ENCODE measurements at places on chromosomes 3 and 15.

GRCh38 chr3:128814519-128815317 lies 64.7 kb upstream of the ACAD9 start:
- DNase-seq, result peak; percentile 46

GRCh38 chr3:16301507-16301906 lies 36.5 kb downstream of the OXNAD1 start:
- no peak for DNase-seq

DNA sequence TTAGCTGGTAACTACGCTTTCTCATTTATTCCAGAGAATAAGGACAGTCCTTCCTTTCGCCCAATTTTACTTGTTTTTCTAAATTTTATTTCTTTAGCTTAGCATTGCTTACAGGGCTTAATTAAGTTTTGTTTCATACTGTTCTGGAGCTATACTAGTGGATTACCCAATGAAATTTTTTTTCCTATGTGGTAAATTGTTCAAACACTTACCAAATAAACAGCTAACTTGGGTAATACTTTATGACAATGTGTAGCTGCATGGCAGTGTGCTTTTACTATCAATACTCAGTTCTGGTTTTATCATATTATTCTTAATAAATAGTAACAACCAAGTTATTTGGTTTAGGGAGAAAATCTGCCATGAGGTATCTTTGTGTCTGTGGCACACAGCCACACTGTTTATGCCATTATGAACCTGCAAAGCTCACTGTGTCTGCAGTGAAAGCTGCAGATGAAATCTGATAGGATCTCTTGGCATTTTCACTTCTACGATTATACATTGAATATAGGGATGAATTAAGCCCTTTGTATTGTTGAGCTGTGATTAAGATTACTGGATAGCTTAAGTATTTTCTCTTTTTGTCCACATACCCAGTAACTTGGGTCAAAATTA lies 37.2 kb downstream of the UBE2E2 start:
- DNase-seq, result no peak

DNA sequence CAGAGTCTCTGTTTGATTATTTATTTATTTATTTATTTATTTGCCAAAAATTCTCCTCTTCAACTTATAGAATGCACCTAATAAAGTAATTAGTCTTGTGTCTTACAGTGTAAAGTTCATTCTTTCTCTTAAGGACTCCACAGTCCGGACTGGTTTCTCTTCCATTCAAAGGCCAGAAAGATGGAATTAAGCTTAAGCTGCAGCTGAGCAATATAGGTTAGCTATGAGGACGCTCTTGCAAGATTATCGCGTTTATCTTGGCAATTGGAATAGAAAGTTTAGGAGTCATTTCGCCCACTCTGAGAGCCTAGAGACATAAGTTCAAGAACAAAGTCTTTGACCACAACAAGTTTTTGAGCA lies 15.0 kb downstream of the TAGLN3 start:
- DNase-seq, result no peak

GRCh38 chr3:60339304-60339703 lies 911.9 kb downstream of the FHIT start:
- DNase-seq, result no peak

- DNase-seq, result no peak
These were observed 50.2 kb upstream of the C3orf49 start for GRCh38 chr3:63768888-63769287.

DNA sequence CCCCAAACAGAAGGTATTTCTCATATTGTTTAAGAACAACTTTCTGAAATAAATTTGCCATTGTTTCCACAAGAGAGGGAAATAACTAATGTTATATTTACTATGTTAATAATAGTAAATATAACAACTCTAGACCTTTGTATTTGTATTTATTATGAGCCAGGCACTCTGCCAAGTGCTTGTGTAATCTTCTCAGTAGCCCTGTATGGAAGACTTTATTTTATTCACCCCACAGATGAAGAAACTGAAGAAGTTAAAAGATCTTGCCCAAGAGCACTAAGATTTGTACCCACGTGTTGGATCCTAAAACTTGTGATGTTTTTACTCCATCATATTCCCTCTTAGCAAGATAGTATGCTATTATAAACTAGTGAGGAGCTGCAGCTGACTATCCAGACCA lies 12.0 kb upstream of the GNB4 start:
- DNase-seq, result no peak

- DNase-seq, result peak; percentile 77
These were observed 490.7 kb downstream of the RBMS3 start for GRCh38 chr3:29771602-29772001.

DNA sequence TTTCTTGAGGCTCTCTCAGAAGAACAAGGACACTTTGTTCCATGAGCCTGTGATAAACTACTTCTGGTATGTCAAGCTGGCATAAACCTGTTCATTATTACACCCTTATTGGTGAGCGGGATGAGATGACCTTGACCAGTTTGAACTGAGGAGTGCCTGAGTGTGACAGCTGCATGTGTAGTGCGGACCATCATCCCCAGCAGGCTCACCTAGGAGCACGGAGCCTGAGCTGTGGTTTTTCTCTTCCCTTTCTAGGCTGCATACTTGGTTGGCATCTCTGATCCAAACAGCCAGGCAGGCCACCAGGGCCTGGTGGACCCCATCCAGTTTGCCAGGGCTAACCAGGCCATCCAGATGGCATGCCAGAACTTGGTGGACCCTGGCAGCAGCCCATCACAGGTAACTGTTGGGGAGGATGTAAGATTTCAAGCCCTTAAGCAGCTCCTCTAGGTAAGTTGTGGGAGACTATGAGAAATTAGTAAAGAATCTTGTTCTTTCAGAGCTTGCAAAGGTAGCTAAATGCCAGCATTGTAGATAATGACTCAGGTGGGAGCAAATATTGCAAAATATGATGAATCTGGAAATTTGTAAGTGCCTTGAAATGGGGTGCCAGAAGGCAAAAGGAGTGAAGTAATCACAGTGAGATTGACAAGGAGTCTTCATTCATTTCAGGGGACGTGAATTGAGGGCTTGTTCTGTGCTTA lies 288.9 kb upstream of the TPM1 start:
- no peak for DNase-seq

DNA sequence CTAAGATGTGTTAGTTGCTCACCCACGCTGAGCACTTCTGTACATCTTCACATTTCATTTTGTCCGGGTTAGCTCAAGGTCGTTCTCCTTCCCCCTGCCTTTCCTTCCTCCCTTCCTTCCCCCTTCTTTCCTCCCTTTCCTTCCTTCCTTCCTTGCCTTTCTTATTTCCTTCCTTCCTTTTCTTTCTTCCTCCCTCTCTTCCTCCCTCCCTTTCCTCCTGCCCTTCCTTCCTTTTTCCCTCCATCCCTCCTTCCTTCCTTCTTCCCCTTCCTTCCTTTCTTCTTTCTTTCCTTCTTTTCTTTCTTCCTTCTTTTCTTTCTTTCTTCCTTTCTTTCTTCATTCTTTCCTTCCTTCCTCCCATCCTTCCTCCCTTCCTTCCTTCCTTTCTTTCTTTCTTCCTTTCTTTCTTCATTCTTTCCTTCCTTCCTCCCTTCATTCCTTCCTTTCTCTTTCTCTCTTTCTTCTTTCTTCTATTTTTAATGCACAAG lies 129.8 kb downstream of the FAM174B start:
- no peak for DNase-seq

GRCh38 chr15:94164202-94164807 lies 67.1 kb upstream of the MCTP2 start:
- peak; percentile 79 for DNase-seq

DNA sequence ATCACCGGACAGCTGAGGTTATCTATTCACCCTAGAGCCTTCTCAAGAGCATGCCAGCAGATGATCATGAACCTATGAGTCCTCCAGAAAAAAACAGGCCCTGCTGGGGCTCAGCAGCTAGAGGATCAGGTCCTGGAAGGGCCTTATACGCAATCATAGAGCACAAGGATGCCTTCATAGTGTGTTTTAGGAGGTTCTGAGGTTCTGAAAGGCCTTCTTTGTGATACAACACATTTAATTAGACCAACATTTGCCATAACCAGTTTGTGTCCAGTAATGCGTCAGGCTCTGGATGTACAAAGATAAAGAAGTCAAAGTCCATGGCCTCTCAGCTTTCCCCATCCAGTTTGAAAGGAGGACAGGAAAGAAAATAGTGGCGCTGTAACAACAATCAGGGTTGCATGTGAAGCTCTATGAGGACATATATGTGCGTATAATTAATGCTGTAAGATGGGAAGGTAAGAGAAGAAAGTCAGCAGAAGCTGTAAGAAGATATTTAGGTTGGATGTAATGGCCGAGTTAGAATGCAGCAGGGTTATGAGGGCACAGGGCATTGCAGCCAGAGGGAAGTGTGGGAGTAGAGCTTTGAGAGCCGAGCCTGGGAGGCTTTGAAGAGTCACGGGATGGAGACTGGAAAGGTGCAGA lies 302.6 kb upstream of the TBL1XR1 start:
- DNase-seq, result no peak

DNA sequence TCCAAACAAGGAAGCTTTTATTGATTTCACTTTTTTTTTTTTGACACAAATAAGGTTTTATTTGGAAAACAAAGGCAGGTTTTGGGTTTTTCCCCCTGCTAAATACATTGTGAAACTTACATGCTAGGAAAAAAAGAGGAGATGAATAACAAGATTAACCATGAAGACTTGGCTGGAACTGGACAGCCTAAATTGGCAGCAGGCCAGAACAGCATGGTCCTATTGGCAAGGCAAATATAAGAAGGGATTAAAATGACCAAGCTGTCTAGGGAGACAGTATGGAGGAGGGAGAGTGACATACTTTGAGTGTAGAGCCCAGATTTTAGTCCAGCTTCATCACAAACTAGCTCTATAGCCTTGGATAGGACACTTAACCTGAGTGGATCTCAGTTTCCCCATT lies 63.9 kb upstream of the BBX start:
- DNase-seq, result no peak

- DNase-seq, result no peak
These were observed 36.6 kb upstream of the POMGNT2 start for GRCh38 chr3:43142472-43142871.

DNA sequence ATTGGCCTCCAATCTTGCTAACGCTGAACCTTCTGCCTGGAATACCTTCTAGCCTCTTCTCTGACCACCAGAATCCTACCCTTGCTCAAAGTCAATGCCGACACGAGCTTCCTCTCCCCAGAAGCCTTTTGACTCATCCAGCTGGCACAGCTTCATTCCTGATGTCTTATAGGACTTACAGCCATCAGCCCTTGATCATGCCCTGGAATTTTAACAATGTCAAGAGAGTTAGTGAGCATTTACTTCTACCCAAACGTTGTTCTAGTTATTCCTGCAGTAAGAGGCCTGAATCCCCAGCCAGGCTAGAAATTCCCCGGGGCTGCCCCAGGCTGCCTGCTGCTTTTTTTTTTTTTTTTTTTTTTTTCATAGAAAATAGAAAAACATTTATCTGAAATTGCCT lies 3.9 kb downstream of the CYP1A2 start:
- no peak for DNase-seq

- DNase-seq, result no peak
These were observed 827 bp upstream of the INO80 start for GRCh38 chr15:41116962-41117252.

DNA sequence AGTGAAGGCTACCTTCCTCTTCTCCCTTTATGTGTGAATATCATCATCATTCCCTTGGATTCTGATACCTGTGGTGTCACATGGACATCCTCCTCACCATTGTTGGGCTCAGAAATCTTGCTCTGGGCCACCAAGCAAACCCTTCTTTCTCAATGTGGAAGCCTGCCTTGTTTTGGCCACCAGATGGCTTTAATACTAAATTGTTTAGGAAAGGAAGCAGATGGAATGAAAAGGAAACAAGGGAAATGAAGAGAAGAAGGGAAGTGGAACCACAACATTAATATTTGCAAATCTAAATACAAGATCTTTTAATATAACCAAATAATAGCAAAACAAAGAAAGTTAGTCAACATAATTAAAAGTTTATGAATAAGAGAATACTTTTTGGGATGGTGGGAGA lies 14.0 kb downstream of the FAM227B start:
- DNase-seq, result no peak

GRCh38 chr3:159987291-159987711 lies 1.3 kb upstream of the IL12A start:
- DNase-seq, result peak; percentile 31

DNA sequence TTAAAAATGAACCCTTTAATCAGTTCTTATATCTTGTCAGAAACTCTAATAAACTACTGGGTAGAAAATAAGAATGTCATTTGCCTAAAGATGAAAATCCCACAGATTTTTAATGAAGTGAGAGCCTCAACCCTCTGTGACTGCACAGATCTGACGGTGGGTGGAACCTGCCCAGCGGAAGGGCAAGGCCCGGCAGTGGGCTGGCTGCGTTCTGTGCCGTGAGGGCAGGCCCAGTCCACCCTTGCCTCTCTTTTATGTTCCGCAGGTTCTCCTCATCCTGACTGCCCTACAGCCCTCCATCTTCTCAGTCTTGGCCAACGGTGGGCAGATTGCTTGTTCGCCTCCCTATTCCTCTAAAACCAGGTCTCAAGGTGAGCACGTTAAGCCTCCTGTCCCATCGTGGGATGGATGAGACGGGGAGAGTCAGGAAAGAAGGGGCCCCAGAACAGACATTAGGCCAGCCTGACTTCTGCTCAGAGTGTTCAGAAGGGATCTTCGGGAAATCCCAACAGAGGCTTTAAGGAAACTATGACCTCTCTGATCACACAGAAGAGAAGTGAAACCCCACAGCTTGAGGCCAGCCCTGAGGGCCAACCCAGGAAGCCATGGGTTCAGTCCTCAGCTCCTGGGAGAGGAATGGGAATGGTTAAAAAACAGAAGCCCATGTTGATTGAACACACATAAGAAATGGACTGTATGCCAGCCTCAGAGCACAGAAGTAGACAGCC lies 16.0 kb downstream of the SLC51A start:
- DNase-seq, result no peak

DNA sequence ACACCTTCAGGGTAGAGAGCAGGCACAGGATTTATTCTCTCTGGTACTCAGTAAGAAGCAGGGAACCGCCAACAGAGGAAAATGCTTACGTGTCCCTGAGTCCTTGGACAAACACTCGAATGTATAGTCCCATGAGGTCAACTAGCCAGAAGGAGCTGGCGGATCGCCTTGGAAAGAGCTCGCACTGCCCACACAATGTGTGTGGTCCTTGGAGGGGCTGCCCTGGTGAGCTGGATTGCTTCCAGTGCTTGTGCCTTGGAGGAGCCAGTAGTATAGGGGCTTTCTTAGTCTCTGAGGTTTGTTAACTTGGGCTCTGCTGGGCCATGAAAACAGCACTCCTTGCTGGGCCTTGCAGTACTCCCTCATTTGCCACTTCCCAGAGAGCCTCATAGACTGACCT lies 40.7 kb upstream of the VILL start:
- no peak for DNase-seq

DNA sequence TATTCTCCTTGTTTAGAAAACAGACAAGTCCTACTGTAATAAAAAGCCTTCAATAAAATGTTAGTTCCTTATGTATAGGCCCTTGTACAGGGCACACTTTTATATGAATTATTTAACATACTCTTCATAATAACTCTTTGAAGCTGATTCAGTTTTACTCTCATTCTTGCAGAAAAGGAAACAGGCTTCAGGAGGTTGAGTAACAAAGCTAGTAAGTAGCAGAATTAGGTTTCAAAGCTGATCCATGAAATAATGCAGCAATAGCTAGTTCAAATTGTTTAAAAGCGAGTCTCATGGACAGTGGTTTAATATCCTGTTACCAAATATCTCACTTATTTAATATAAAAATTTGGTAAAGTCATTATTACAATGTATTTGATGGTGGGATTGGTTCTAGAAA lies 25.0 kb downstream of the TCF12 start:
- no peak for DNase-seq

- no peak for DNase-seq
These were observed 201.5 kb downstream of the UACA start for GRCh38 chr15:70561885-70562284.

Measured in Kasumi-1 (cell line).